ENCODE measurements at places on chromosomes 1 and 21.

DNA sequence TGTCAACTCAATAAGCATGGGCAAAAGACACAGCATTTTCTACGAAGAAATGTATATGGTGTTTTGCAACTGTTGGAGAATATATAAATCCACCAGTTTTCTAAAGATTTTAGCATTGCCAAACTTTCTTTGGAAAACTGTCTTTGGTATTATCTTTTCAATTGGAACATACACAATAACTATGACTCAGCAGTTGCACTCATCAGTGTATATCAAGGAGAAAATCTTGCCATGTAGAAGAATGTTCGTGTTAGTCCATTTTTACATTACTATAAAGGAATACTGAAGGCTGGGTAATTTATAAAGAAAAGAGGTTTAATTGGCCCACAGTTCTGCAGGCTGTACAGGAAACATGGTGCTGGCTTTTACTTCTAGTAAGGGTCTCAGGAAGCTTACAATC, 41.1 kb downstream of the PRKAA2 start:
- no peak for DNase-seq

DNA sequence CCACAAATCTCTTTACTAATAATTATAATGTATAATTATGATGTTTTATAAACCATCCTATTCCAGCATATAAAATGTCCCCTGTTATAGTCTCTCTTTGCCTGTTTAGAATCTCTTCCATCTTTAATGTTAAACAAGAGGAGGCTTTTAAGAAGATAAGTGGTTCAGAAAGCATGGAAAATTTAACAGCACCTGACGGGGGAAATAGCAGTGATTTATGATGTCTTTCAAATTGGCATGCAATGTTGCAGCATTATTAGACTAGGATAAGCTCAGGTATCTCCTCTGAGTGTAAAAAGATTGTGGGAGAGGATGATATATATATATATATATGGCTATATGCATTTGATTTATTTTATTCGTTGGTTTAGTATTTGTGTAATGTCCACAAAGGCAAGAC, 24.4 kb downstream of the GIPC2 start:
- DNase-seq: no peak

DNA sequence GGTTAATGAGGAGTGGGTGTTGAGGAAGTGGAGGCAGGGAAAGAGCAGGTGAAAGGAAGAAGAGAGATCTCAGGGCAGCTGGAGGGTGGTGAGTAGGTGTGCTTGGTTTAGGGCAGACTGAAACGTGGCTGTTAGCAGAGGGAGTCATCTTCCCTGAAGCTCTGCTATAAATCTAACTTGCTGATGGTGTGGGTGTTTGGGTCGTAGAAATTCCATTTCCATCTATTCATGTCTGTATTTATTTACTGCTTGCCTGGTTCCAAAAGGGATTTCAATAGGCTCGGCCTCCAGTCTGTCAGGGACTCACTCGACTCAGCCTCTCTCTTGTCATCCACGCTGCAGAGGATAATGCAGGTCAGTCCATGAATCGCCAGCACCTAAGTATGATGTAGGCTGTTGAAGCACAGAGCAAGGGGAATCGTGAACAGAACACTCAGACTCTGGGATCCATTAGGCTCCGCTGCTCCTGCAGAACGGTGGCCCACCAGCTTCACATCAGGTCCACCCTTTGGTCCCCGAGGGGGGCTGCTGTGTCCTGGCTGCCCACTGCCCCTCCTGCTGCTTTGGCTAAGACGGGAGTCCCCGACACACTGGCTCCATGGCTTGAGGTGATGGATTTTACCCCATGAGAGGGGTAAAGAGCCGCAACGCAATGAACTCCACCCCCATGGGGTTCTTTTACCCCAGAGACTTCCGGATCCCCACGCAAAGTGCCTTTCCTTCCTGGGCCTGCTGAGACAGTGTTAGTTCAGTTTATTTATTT, 156.2 kb downstream of the RHOU start:
- DNase-seq: no peak

DNA sequence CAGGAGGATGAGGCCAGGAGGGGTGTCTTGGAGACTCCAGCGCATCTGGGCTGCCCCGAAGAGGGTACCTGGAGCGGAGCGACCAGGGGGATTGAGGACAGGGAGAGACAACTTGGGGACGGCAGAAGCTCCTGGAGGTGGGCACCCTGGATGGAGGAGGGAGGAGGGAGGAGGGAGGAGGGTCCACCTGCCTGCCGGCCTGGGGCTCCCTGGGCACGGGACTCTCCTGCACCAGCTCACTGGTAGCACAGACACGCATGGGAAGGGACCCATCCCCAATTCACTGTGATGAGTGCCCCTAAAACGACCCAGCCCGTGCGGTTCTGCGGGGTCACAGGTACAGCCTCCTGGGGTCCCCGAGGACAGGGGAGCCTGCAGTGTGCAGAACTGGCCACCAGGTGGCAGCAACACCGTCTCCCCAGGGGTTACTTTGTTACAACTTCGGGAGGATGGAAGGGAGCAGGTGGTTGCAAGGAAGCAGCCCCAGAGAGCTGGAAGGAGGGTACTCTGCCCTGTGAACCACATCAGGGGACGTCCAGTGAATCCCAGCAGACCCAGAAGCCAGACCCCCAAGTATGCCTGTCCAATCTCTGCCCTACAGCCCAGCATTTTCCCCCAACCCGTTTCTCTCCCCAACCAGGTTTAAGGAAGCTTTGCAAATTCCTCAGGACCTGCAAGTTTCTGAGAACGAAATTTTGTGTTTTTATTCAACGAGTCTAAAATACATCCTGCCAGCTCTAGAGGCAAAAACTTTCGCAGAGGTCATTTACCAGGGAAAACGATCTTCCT, 482.4 kb downstream of the NPHP4 start:
- DNase-seq: peak; percentile 33

DNA sequence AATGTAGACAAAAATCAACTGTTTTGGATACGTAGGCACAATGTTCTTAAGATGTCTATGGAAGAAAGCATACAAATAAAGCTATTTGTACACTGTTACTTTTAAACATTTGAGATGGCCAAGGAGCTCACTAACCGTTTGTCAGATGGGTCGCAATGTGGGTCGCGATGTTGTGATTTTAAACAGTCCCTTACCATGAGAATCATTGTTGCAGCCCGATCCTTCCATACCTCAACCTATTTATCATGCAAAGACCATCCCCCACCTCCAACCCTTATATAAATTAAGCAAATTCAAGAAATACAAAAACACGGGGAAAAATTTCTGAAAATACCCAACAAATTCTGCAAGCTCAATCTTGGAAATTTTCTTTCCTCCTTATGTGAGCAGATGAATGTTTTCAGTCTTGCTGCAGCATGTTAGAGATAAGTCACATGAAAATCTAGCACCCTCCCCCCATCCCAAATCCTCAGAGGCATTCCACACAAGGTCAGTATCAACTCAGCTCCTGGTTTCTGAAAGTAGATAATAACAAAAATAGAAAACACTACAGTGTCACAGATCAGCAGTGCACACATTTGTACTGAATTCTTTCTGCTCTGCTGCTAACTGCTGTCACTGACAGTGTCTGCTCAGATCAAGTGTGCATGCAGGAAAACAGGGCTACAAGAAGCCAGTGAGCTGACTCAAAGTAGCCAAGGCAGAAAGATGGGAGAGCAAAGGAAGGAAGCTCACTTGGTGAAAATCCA, 92.9 kb upstream of the TTC39A start:
- DNase-seq: no peak

- no peak for DNase-seq
These were observed 17.1 kb downstream of the TNFRSF8 start for GRCh38 chr1:12080156-12080555.

DNA sequence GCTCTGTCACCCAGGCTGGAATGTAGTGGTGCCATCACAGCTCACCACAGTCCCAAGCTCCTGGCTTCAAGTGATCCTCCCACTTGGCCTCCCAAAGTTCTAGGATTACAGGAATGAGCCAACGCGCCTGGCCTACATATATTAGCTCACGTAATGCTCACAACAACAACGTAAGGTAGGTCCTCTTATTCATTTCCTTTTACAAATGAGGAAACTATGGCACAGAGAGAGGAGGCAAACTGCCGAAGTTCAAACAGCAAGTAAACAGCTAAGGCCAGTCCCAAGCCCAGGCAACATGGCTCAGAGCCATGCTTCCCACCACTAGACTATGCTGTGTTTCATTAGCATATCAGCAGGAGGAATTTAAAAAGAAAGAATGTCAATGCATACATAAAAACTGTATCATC, 284.4 kb downstream of the VAV3 start:
- no peak for DNase-seq
